ENCODE measurements at places on chromosomes 7 and 10. TPM values are rescaled to one million over a fixed set of nuclear protein-coding genes. Genes with fewer than 3 reads are reported as not detected.

Gene GPC2
- polyA plus RNA-seq: 14.2 TPM

Gene NODAL
- not detected for polyA plus RNA-seq

DNA sequence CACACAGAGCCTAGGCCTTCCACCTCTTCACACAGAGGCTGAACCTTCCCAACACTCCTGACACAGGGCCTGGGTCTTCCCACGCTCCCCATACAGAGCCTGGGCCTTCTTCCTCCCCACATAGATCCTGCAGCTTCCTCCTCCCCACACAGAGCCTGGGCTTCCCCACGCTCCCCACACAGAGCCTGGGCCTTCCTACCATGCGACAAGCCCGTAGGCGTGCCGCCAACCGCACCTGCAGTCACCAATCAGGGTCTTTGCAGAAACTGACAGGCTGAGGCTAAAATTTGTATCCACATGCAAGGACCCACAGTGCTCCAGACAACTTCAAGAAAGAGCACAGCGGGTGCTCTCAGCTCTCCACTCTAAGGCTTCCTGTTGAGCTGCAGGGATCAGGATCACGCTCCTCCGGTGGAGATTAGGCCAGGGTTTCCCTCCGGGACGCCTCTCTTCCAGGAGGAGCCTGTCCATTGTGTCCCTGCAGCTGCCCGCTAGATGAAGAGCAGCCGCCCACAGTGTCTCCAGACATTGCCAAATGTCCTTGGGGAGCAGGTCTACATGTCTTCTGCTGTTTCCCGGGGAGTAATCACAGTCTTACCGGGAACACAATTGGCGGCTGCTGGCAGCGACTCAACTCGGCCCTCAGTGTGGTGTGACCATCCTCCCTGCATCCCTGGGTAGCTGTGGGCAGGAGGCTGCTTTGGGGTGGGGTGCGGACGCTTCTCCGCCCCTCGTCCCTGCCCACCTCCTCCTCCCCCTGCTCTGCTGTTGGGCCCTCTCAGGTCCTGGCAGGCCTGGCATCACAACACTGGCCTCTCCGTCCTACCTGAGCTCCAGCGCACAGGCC lies 9.7 kb downstream of the CFAP46 start:
- H3K4me1 ChIP-seq: no peaks in the 10 kb centered on the region
- no peak overlapping the region for H3K27ac ChIP-seq
- H3K4me3 ChIP-seq: no peak overlapping the region

DNA sequence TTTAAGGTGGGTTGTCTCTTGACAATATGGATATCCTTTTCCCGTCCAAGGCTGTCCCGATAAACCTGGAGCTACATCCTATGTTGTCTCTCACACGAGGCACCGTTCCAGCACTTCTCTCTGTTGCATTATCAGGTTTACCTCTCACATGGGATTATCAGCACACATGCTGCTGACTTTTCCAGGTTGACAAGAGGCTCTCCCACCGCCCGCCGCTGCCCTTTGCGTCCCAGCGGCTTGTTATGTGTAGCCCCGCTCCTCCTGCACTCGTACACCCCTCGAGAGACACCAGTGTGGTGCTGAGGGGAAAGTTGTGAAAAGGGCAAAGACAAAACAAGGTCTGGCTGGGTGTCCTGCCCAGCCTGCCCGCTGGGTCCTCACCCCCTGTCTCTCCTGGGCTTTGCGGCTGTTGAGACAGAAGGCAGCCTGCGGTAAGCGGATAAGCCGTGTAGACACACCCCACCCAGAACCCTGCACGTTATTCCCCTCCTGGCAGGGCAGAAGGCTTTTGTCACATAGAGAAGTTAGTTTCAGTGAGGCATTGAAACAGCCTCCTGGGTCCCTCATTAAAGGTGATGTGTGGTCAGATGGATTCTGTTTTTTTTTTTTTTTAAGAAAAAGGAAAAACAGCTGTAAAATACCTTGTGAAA lies 38.7 kb downstream of the UBE3C start:
- H3K4me1 ChIP-seq: peaks cover 28% of the 10 kb centered on the region
- no peaks in the 10 kb centered on the region for H3K27me3 ChIP-seq
- H3K36me3 ChIP-seq: peaks cover 77% of the 10 kb centered on the region
- no peak for DNase-seq

DNA sequence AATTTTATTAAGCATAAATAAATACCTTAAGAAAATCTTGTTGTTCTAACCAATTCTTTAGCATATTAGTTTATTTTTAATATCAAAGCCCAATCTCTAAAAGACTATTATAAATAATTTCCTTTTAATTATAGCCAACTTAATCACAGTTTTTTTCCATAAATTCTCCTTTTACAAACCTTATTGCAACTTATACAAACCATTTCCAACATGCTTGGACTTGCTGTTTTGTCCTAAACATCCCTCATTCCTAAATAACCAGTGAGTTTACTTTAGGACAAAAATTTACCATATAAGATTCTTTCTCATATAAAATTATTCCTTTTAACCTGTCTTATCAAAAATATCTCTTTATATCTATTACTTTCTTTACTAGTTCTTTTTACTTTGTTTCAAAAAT lies 25.2 kb upstream of the LSM8 start:
- no peak for DNase-seq
- 0 out of 2 replicates have a peak, but pooled peaks cover 4% of the 10 kb centered on the region for H3K27me3 ChIP-seq
- no peaks in the 10 kb centered on the region for H3K4me1 ChIP-seq
- no peak overlapping the region for H3K4me3 ChIP-seq
- H3K36me3 ChIP-seq: no peaks in the 10 kb centered on the region
- no peak overlapping the region for H3K27ac ChIP-seq

GRCh38 chr7:28469562-28469961 lies 57.2 kb downstream of the CREB5 start:
- H3K27ac ChIP-seq: no peak overlapping the region
- DNase-seq: no peak
- H3K36me3 ChIP-seq: no peaks in the 10 kb centered on the region

GRCh38 chr7:3336042-3336665 lies 35.1 kb downstream of the SDK1 start:
- H3K36me3 ChIP-seq: no peaks in the 10 kb centered on the region
- H3K4me1 ChIP-seq: no peaks in the 10 kb centered on the region
- H3K27ac ChIP-seq: no peak overlapping the region

DNA sequence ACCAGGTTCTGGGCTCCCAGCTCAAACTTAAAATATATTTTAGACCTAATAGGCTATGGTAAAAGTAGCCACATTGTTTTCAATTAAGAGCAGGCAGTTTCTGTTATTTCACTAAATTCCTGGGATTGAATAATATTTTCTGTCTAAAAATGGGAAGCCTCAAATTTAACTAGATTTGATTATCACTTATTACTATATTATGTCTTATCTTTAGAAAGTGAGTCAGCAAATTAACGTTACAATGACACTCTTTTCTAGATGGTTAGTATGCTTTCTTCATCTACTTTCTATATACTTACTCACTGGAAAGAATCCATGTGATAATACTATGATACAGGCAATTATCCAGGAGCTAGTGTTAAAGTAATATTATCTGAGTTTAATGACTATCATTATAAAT lies 27.5 kb downstream of the KIF5B start:
- H3K4me1 ChIP-seq: no peaks in the 10 kb centered on the region
- no peak for DNase-seq
- H3K27ac ChIP-seq: no peak overlapping the region
- H3K27me3 ChIP-seq: no peaks in the 10 kb centered on the region
- H3K36me3 ChIP-seq: peaks cover 87% of the 10 kb centered on the region

- no peaks in the 10 kb centered on the region for H3K27me3 ChIP-seq
- H3K36me3 ChIP-seq: peaks cover 9% of the 10 kb centered on the region
- peak overlapping the region; percentile 99 for H3K27ac ChIP-seq
- H3K4me1 ChIP-seq: peaks cover 40% of the 10 kb centered on the region
- no peak for DNase-seq
Observed at GRCh38 chr7:18520450-18521235, 25.1 kb downstream of the HDAC9 start.

DNA sequence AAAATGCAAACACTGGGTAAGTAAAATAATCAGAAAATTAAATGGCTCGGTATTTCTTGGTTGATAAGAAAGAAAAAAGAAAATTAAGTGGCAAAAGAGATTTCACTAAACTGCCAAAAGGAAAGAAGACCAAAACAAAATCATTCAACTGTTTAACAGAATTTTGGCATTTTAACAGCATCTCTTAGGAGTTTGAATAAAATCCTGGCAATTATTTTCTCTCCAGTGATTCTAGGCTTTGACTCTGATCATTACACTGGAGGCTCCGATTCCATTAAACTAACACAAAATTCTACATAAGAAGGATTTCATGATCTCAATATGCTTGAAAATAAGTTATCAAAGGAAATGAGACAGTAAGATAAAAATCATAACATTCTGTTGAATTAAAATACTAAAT lies 62.3 kb downstream of the ARHGAP21 start:
- H3K4me1 ChIP-seq: no peaks in the 10 kb centered on the region
- no peak for DNase-seq
- no peaks in the 10 kb centered on the region for H3K36me3 ChIP-seq
- no peaks in the 10 kb centered on the region for H3K27me3 ChIP-seq
- H3K27ac ChIP-seq: no peak overlapping the region

- H3K4me1 ChIP-seq: no peaks in the 10 kb centered on the region
- DNase-seq: no peak
- H3K27ac ChIP-seq: no peak overlapping the region
- H3K27me3 ChIP-seq: no peaks in the 10 kb centered on the region
Observed at GRCh38 chr7:71491336-71491735, 359.4 kb downstream of the GALNT17 start.

All from SK-N-SH (cell line).